Epithelial cell of proximal tubule (primary cell): ENCODE measurements at places on chromosomes 5 and 9. TPM values are rescaled to one million over a fixed set of nuclear protein-coding genes. Genes with fewer than 3 reads are reported as not detected.

Gene CCDC152
- total RNA-seq: 2.7 TPM in 2 replicates

Gene JAKMIP2
- total RNA-seq: 0.14 and 0.17 TPM in 2 replicates

Gene DNAI1
- 0.06 TPM in 1 of 2 replicates, not detected in the other for total RNA-seq

Gene EIF4E1B
- total RNA-seq: not detected in 2 replicates

Gene ZNF608
- total RNA-seq: 37.5 and 38.0 TPM in 2 replicates

Gene G3BP1
- 118 and 194 TPM in 2 replicates for total RNA-seq

Gene HMMR
- 19.5 and 54.4 TPM in 2 replicates for total RNA-seq

Gene NXNL2
- 3.1 and 6.9 TPM in 2 replicates for total RNA-seq

Gene FCN2
- total RNA-seq: not detected in 2 replicates

Gene IRGM
- not detected in 2 replicates for total RNA-seq

Gene IFNE
- total RNA-seq: not detected in 2 replicates

Gene PCDHA1
- total RNA-seq: not detected in 2 replicates

Gene GHR
- total RNA-seq: 0.07 and 0.17 TPM in 2 replicates
